ENCODE measurements at places on chromosomes 6 and 20.

DNA sequence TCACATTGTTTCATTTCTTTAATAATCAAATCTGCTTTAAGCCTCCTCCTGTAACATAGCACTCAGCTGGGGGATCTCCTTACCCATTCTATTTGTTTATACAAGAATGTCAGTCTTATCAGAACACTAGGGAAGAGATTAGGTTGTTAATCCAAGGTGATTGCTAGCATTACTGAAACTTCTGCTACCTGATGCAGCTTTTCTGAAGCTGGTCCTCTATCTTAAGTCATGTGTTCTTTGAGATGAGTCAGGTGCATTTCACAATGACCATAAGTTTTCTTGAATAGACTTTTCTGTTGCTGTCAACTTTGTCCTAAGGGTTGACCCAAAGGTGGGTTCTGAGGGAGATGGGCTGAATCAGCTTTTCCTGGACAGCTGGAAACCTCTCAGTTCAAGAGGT, 60.7 kb upstream of the SYNCRIP start:
- DNase-seq = no peak

DNA sequence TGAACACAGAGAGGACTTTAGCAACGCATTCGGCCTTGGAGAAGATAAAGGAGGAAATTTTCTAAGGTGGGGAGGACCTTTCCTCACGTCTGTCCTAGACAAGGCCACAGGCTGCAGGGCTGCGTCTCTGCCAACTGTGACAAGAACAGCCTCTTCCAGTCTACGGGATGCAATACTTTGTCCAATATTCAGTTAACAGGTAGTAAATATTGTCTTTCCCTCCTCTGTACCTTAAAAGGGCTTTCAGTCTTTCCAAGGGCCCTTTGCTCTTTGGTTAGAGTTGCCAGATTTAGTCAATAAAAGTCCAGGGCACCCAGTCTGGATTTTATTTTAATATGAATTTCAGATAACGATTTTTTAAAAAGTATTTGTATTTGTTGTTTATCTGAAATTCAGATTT, 78.2 kb downstream of the ELOVL4 start:
- DNase-seq = peak; percentile 76

- DNase-seq = no peak
These were observed 1.6 kb upstream of the ZFP64 start for GRCh38 chr20:52193133-52193532.

DNA sequence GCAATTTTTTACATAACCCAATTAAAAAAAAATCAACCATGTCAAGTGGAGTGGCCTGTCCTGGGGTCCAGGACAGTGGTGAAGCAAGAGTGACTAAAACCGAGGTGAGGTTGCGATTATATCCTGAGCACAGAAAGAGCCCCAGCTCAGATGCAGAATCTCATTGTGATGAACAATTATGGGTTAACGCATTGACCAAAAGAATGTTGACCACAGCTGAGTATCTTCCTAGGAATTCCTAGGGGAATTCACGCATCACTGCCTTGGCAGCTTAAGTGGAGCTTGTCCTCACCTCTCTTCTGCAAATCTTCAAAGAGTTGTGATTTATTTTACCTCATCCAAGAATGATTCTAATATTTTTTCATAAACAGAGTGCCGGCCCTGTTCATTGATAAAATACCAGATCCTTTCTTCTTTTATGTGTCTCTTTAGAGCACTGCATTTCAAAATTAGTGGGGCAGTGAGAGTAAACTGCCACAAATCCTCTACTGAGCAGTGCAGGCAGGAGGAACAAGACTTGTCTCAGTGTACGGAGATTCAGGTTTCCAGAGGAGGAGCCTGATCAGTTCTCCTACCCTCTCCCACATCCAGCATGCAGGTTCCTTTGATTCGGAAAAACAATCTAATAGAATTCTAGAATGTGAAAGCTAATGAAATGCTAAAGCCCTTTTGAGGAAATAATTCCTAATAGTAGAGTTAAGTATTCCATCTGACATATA, 60.1 kb upstream of the ZNF184 start:
- no peak for DNase-seq

Measured in left lobe of liver (tissue), 2 donors.